ENCODE measurements at places on chromosomes 1 and 21.

DNA sequence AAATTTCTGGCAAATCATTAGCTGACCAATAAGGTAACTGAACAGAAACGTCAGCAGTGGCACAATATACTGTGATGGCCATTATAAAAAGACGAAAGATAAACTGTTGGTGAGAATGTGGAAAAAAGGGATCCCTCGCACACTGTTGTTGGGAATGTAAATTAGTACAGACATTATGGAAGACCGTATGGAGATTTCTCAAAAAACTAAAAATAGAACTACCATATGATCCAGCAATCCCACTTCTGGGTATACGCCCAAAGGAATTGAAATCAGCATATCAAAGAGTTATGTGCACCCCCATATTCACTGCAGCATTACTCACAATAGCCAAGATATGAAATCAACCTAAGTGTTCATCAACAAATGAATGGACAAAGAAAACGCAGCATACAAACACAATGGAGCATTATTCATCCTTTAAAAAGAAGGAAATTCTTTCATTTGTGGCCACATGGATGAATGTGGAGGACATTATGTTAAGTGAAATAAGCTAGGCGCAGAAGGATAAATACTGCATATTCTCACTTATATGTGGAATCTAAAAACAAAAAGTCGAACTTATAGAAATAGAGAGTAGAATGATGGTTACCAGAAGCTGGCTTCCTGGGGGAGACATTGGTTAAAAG is 257.7 kb downstream of the RHOU start:
- no peak for DNase-seq

GRCh38 chr1:151047591-151047924 is at the start of gene C1orf56:
Gene C1orf56 (plus strand): TSS chr1:151047751. CDS start chr1:151047848, 97 bp downstream.
- DNase-seq: peak; percentile 93

- peak; percentile 22 for DNase-seq
These were observed 424.9 kb downstream of the ADGRL2 start for GRCh38 chr1:82225421-82226185.

DNA sequence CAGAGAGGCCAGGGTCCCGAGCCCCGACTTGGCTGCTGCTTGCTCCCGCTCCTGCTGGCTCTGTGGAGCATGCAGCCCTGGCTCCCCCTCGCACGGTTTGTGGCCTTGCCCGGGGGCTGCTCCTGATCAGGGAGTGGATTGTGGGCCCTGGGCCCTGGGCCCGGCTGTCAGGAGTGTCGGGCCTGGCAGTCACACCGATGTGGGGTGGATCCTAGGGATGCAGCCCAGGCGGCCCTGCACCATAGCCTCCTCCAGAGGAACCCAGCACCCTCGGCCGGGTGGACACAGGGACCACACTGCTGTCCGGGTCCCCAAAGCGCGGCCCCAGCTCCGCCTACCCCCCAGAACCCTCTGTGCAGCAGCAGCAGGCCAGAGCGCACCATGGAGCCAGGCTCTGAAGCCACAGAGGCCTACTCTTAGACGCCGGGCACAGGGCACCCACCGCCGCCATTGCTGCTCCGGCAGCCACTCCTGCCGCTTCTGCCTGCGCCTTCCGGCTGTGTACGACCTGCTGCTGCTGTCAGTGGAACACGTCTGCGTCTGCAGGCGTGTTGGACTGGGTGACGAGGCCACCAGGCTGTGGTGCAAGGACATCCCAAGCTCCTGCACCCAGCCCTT is 9.4 kb downstream of the SLX9 start:
- no peak for DNase-seq

GRCh38 chr1:182147136-182147820 is 85.8 kb upstream of the ZNF648 start:
- no peak for DNase-seq

- DNase-seq: no peak
These were observed 25.3 kb downstream of the DTL start for GRCh38 chr1:212060632-212061472.

GRCh38 chr1:113137563-113137962 is 64.6 kb downstream of the LRIG2 start:
- DNase-seq: no peak

GRCh38 chr1:181128592-181129497 is 40.3 kb downstream of the IER5 start:
- no peak for DNase-seq

DNA sequence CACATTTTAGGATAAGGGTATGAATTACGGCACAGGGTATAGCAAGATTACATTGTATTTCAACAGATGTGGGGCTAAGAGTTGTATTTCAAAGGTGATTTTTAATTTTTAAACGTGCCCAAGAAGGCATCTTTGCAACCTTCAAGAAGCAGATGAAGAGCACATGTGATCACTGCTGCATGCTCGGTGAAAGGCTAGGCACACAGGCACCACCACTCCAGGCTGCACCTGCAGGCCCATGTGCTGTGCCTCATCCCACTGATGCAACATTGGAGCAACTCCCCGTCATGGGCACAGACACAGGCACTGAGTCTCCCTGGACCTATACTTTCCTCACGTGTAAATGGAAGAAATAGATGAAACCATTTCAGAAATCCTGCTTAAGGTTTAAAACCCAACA is 23.5 kb downstream of the UBE2G2 start:
- no peak for DNase-seq

DNA sequence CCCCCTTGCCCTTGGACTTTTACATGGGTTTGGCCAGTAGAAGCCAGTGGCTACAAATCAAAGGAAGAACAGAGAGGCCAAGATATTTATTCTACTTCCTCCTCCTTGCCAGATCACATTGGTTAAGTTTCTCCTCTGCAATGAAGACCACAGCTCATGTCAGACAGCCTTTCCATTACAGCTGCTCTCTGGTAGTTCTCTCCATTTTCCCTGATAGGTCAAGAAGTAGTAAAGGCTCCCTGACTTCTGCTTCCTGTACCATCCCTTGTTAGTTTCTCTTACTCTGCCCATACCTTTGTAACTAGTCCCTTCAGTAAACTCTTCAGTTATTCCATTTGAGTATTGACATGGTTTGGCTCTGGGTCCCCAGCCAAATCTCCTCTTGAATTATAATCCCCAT is 27.8 kb downstream of the NME7 start:
- no peak for DNase-seq

DNA sequence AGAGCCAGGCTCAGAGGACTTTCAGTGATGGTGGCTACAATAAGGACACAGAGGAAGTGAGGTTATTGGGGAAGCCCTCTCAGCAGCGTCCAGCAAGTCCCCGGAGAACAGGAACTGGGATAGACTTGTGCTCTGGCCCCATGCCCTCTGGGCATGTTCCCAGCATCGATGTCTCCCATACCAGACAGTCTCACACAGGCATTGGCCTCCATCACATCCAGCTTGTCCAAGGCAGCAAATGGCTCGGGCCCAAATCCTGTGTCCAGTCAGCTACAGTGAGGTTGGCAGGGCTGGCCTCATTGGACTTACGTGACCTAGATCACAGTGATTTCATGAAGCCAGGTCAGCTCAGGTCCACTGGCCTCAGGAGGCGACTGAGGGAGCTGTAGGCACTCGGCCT is 19.6 kb upstream of the TMEM54 start:
- DNase-seq: no peak

DNA sequence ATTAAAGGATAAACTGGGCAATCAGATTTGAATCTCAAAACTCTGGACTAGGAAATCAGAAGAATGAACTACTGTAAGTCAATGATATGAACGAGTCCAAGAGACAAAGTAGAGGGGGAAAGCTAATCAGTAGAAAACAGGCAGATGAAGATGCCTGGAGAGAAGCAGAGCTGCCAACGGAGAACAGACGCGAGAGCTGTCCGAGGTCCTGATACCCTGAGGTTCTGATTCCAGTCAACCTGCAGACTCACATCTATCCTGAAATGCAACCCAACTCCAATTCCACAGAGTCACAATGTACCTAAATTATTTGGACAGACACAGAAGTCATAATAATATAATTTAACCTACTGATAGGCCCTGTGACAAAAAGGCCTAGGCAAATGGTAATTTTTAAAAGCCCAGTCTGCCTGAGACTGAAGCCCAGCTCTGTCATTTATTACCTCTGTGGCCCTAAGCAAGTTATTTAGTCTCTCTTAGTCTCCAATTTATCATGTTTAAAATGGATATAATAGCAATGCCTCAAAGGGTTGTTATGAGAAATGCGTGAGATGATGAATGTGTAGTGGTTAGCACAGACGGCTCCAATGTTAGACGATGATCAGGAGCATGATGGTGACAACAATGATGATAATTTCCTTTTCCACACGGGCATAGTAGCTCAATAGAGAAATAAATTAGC is 33.4 kb downstream of the RGS7 start:
- peak; percentile 26 for DNase-seq

- DNase-seq: no peak
These were observed 20.9 kb downstream of the TNN start for GRCh38 chr1:175088525-175088951.

GRCh38 chr1:208595745-208596144 is 351.6 kb upstream of the PLXNA2 start:
- peak; percentile 53 for DNase-seq

DNA sequence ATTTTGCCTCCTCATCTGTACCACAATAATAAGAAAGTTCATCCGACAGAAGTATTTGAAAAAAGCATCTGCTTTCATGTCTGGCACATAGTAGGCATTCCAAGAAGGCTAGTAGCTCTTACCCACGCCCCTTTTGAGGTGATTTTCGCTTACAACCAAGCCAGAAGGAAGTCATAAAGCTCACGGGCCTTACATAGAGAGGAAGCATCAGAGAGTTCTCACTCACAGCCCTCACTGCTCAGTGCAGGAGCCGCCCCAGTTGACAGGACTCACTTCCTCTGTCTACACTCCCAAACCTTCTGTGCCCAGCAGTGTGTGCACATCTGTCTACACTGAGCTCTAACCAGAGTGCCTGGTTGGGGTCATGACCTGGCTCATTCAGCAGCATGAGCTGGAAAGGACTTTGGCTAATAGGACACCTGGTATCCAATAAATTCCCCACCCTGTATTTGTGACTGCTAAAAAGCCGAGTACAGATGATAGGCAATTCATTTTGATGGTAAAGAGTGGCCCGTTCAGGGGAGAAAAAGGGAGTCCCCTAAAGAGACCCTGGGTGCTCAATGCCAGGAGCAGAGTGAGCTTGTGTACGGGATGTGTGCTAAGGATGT is 36.8 kb upstream of the DUSP10 start:
- DNase-seq: no peak

- DNase-seq: no peak
These were observed 9.7 kb upstream of the GATAD2B start for GRCh38 chr1:153932156-153933131.

DNA sequence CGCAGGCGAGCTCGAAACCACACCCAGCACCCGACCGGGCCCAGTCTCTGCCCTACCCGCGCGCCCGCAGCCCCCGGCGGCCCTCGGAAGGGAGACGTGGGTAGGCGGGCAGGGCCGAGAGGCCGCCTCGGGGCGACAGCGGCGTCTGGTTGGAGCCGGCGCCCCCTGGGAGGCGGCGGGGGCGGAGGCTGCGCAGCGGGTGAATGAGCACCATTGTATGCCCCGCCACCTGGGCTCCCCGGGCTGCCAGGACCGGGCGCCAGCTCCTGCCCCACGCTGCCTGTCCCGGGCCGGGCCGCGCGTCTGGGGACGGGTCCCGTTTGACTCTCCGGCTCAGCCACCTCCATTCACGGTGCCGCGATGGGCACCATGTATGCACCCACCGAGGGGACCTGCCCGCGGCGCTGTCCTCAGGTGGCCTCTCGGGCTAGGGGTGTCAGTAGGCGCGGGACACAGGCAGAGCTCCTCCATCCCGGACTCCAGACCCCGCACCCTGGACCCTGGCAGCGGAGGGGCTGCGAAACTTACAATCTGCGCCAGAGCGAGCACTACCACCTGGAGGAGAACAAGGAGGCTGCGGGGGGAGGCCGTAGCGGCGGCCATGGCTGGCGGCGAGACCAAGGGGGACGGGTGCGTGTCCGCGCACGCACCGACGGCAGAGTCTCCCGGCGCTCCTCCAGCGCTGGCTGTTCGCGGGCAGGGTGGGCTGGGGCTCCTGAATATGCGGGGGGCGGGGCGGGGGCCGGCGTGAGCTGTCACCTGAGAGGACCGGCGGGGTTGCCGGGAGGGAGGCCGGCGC is at the start of gene COL9A2:
COL9A2 (minus strand) TSS at position 692 of the 799 bp plus-strand sequence; CDS start at position 603, 89 bp downstream.
- no peak for DNase-seq

DNA sequence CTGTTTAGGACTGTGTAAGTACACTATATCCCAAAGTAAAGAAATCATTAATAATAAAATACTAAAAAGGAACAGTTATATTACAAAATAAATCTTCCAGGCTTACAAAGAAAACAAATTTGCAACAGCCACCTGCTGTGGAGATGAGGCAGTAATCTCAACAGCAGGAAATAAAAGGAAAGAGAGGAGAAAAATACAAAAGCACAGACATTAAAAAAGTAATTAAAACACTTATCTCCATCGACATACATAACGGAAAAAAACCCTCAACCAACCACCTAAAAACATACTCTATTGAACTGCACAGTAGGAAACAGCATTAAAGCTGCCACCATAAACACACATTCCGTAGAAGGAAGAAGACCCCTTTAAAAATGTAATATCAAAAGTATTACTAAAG is 317.6 kb downstream of the DPYD start:
- no peak for DNase-seq

GRCh38 chr21:38123626-38124025 is 133.2 kb upstream of the KCNJ15 start:
- no peak for DNase-seq

GRCh38 chr21:33902349-33902748 is 13.3 kb downstream of the ATP5PO start:
- DNase-seq: no peak

DNA sequence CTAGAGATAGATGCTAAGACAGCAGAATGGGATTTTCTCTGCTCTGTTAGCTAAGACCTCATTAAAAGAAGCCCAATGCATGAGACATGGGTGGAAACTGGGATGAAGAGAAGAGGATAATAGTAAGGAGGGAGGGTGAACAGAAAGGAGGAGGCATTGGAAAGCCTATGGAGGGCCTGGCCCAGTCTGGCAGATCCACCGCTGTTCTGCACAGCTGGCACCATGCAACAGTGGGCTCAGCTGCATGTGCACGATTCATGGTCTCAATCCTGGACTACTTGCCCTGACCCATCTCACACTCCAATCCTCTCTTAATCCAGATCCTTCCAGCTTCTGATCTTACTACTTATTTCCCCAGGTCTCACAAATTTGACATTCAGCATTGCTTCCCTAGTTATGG is 2.2 kb downstream of the PHC2 start:
- DNase-seq: no peak

DNA sequence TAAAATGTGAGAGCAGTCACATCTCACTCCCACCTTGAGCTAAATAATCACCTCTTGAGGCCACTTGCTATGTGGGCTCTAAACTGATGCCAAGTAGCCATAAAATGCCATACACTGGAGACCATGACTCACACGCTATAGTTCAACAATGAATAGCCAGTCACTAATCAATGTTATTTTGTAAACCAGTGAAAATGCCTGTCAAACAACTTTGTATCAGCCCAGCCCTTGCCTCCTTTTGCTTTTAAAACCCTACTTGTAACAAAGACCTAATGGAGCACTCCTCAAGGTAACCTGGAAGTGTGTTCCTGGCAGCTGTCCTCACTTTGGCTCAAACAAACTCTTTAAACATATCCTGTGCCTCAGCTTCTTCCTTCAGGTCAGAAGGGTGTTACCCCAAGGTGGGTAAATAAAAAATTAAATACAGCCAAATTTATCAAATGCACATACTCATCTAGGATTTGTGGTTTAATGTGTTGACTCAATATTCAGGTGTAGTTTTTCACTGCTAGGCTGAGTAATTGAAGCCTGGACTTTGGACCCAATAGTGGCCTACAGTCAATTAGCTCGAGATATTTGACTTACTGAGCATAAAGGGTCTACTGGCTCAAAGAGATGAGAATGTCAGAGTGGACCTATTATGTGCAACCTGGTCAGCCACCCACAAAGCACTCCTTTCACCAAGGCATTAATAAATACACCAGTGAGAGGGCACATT is 154.3 kb downstream of the COQ8A start:
- no peak for DNase-seq

Data from AG08395 (cell line).